ENCODE measurements at places on chromosomes 3 and 15.

- no peak for DNase-seq
Observed at GRCh38 chr3:138081371-138082084, 33.9 kb downstream of the DZIP1L start.

DNA sequence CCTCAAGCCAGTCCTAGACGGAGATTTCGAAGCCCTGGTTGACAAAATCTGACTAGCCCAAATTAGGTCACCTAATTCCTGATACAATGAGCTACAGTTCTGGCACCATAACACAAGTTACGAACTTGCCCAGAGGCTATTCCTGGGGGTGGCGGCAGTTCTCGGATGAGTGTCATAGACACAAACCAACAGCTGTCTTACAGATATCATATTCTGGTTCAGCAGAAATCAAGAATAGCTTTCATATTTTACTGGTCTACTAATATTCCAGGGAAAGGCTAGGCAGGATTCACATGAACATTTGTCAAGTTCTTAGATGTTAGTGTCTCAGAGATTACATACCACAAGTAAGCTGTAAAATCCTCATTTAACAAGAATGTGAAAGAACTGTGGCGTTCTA, 8.8 kb downstream of the ANAPC13 start:
- no peak for DNase-seq

DNA sequence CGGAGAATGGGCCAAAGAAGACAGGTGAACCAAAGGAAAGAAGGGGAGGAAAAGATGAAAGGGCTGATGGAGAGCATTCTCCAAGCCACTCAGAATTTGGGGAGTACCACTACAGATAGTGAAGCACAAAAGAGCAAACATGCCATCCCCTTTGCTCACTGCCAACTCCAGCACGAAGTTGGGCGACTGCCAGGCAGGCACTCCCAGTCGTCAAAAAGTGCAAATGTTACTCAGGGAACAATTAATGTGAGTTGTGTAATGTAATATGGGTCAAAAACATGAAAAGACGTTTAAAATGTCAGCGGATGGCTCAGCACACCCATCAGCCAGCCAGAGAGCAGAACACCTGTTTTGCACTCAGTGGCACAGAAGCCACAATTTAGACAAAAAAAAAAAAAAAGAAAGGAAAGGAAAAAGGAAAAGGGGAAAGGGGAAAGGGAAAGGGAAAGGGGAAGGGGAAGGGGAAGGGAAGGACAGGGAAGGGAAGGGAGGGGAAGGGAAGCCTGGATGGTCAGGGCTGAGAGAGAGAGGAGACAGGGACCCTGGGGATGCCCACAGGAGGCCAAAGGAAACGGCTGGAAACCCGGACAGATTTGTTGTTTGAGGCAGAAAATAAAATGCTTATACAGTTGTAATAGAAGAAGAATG, 82.7 kb downstream of the COL8A1 start:
- DNase-seq: no peak

- no peak for DNase-seq
Observed at GRCh38 chr3:30302027-30302426, 304.4 kb upstream of the TGFBR2 start.

- no peak for DNase-seq
Observed at GRCh38 chr3:128400671-128401070, 66.0 kb downstream of the DNAJB8 start.

DNA sequence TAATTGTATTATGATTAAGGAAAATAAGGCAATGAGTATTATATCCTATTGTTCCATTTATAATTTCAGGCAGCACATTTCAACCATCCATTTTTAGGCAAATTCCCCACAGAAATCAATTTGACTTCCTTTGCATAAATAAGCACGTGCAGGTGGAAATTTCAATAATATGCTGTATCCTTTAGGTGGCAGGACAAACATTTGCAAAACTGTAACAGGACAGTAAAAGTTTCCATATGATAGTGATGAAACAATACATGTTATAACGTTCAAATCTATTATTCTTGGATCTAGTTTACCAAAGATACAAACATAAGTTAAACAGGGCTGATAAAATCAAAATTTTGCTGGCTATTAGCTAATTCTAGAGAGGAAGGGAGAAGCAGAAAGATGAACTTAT, 8.5 kb downstream of the UACA start:
- DNase-seq: no peak

DNA sequence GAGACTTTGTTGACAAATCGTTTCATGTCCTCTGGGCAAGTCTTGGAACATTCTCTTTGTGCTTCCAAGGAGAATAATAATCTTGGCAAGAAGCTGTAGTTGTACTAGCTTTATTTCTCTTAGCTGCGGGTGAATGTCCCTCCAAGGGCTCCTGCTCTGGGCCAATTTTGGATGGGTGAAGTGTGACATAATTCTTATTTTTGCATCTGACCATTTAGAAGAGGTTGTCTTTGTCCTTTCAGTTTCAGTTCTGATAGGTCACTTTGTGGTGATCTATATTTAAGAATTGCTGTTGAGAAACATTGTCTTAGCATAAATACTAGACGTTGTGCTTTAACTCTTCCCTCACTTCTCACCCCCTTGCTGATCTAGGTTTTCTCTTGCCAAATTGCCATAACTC, 164.8 kb upstream of the RORA start:
- DNase-seq: no peak

DNA sequence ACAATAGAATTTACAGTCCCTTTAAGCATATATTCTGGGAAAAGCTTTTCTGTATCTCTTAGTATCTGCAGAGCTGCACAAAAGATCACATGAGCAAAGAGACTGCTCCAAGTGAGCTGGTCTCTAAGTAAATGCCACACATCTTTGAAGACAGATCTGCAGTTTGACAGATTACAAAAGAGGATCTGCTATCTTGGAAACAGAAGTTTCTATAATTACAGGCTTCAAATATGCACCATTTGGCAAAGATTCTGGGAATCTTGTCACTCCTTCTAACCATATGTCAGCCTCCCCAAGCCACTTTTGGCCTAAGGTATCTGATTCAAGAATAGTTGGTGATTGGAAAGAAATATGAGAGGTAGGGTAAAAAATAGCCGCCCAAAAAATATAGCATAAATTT, 9.6 kb upstream of the CFAP44 start:
- no peak for DNase-seq

DNA sequence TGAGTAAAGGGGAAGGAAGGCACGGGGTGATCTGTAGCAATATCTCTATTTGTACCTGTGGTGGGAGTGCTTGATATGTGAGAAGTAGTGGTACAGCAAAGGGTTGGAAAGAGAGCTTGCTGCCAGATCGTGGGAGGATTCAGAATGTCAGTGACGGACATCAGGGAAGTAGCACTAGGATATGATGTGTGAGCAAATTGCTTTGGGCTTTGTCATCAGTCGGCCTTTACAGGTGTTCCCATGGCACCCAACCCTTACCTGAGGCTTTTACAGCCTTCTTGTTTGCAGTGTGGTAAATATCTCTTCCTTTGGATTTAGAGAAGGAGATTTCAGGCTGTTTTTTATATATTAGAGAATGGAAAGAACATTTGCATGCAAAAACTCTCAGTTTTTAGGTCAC, 29.8 kb downstream of the IL1RAP start:
- DNase-seq: no peak

DNA sequence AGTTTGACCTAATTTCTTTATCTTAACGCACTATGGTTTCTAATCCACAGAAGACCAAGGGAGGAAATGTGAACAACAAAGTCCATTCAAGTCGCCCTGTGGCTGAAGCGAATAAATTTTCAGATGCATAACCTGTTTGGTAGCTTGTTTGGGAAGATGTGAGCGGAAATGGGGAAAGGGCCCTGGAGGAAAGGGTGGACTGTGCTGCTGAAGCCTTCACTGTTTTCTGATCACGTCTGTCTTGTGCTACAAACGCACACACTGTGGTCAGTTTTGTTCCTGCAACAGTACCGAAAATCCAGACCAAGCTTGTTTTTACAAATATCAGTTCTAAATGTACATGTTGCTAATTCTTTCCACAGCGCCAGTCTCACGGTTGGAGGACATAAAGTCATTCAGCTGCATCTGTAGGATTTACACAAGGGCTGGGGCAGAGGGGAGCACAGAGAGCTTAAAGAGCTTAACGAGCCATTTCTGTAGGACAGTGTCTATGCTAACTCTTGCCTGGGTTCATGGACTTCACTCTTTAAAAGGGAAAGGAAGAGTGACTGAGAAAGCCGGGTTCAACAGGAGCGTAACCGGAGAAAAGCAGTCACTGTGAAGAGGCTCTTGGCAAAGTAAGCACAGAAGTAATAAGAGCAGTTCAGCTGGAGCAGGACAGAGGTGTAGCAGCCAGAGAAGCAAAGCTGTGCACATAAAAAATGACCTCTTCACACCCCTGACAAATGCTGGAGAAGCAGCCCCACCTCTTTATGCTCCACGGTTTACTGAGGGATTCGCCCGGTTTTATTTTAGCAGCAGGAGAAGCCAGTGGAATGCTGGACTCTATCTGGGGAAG, 66.6 kb downstream of the USF3 start:
- DNase-seq: no peak

DNA sequence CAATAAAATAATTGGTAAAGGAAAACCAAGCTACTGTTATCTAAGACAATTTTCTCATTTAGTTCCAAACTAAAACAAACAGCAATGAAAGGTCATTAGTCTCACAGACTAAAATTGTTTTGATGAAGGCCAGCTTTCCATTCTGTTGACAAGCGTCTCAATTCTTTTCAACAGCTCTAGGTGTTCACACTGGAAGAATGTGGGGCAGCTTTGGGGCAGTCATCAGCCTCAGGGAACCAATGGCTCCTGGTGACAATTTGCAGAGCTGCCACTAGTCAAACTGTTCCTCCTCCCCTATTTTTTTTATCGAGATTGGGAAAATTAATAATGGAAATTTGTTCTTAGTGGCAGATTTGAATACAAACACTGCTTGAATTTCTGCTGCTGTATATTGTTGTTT, 104.2 kb downstream of the MEIS2 start:
- DNase-seq: no peak

DNA sequence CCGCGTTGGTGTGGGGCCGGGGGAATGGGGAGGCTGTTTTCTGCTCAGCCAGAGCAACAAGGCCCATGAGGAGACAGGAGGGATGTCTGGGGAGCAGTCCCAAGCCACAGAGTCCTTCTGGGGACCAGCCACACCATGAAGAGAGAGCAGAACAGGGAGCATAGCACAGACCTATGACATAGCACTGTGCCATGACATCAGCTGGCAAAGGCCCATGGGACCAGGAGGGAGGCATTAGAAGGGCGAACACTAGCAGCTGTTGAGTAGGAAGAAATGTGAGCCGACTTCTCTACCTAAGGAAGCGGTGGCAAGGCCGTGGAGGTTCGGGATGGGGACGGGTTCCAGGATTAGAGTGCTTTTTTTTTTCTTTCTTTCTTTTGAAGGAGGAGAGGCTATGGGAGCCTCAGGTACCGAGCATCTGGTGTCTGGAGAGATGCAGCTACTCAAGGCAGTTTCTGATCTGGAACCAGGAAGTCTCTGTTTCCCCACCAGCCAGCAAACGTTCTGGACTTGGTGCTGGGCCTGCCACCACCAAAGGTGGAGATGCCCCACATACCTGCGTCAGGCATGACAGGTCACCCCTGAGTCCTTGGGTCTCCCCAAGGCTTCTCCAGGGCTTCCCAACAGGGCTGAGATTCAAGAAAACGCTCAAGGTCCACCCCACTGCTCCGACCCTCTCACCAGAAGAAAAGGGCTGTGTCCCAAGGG, 77.3 kb upstream of the CGNL1 start:
- DNase-seq: no peak

- no peak for DNase-seq
Observed at GRCh38 chr3:53044371-53044710, 1.5 kb downstream of the SFMBT1 start.

GRCh38 chr3:56422316-56422715, 46.0 kb downstream of the ERC2 start:
- no peak for DNase-seq

GRCh38 chr3:111764645-111765091, 94.4 kb upstream of the PHLDB2 start:
- no peak for DNase-seq

GRCh38 chr3:133364704-133365103, 35.2 kb upstream of the BFSP2 start:
- DNase-seq: no peak

GRCh38 chr15:66014635-66015182, 145.4 kb downstream of the RAB11A start:
- DNase-seq: peak; percentile 70

DNA sequence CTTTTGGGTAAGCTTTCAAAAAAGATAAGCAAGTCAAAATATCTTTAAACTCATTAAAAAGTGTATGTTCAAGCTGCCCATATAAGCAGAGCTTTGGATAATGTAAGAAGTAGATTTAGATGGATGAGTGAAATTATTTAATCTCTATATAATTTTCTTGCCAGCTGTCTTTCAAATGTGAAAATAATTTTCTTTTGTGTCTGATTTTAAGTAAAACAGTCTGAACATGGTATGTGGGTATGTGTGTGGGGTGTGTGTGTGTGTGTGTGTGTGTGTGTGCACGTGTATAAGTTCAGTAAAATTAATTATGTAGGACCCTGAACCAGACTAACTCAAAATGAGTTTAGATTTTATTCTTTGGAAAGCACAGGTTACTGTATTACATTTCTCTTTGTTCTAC, 155.2 kb upstream of the CGNL1 start:
- DNase-seq: peak; percentile 48

DNA sequence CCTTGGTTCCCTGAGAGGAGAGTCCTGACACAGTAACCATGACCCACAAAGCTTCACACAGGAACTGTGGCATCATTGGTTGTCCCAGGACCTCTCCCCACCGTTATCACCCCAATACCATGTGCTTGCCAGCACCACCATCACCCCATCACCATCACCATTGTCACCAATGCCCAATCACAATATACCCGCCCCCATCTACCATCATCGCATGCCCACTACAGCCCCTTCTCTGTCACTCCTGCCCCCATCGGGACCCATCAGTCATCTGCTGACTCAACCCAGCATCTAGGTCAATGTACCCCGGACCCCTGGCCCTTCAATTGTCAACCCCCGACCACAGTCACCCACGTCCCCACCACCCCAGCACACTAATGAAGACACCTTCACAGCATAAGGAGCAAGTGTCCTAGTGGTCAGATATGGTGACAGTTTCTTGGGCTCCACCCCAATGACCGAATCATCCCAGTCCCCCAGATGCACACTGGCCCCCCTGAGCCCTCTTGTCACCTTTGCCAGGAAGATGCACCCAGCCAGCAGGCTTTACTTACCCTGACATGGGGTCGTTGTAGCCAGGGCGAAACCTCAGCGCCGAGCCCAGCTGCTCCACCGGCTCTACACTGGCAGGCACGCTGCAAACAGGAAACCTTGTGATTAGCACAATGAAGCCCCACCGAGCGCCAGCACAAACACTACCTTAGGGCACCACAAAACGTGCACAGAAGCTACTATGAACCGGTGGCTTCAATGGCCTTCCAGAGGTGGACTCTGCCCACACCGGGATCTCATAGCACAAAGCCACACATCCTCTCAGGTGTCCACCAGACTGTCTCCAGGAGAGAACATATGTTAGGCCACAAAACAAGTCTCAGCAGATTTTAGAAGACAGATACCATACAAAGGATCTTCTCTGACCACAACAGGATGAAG, 25.1 kb downstream of the SHISA5 start:
- no peak for DNase-seq

GRCh38 chr3:111051354-111051753, 20.3 kb upstream of the NECTIN3 start:
- DNase-seq: no peak

Data from SHP77 treated with DMSO at 0.1 percent for 48 hours (cell line).